ENCODE measurements at places on chromosomes 6 and 20.

GRCh38 chr6:99871641-99872040 lies 122.4 kb downstream of the MCHR2 start:
- DNase-seq, result no peak

DNA sequence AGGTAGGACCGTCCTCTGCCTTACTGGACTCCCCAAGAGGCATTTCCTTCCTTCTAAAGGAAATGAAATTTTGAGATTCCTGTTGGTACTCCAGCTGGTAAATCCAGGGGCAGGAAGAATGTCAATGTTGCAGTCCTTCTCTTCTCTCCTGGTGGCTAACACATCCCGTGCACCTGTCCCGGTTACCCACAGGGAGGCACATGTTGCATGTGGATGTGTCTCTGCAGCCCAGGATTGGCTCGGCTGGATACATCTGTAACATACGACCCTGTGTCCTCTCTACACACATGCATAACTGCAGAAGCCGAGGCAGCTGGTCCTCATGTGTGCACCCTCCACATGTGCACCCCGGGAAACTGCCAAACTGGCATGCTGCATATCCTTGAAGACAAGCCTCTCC lies 1.3 kb upstream of the LRFN2 start:
- no peak for DNase-seq

GRCh38 chr6:37588735-37589108 lies 89.0 kb upstream of the CCDC167 start:
- no peak for DNase-seq

- DNase-seq, result no peak
Measured at GRCh38 chr6:63272397-63272796, 47.4 kb downstream of the LGSN start.

- DNase-seq, result no peak
Measured at GRCh38 chr20:40942775-40943174, 85.8 kb upstream of the TOP1 start.

DNA sequence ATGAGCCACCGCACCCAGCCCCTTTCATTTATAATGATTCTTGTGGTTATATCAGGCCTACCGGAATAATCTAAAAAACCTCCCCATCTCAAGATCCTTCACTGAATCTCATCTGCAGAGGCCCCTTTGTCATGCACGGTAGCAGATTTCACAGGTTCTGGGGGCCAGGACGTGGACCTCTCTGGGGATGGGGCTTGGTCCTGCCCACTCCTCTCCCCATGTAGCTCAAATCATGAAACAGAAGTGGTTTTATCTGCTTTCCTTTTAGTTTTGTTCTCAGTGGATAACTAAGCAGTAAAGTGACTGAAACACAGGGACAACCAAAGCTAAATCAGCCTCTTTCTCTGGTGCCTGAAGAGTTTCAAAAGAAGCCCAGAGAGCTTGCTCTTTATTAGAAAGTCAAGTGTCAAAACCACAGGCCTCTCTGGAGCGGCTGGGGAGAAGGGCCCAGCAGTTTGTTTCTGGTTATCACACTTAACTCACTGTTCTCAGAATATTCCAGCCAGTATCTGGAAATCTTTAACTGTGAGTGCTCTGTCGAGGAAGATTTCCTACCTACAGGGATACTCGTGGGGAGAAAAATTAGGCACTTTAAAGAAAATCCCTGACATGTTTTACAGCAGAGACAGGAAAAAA lies 60.6 kb upstream of the FAM184A start:
- DNase-seq, result no peak

DNA sequence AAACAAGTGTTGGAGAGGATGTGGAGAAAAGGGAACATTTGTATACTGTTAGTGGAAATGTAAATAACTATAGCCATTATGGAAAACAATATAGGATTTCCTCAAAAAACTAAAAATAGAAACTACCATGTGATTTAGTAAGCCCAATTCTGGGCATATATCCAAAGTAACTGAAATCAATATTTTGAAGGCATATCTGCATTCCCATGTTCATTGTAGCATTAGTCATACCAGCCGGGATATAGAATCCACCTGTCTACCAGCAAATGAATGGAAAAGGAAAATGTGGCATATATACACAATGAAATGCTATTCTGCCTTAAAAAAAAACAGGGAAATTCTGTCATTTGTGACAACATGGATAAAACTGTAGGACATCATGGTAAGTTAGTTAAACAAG lies 15.3 kb upstream of the C6orf58 start:
- no peak for DNase-seq

DNA sequence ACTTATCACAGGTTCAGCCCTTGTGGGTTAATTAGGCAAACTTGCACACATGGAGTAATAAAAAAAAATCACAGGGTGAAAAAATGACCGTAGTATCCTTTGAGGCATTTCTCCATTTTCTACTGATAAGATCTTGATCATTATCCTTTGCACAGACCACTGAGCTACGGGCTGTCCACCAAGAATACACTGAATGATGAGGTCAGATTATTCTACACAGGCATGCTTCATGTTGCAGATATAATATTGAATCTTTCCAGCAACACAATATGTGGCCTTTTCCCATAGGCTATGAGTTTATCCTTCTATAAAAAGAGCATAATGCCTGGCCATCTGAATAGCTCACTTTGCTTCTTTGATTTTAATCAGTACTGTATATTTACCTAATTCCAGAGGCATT lies 168.9 kb downstream of the FRK start:
- DNase-seq, result no peak

DNA sequence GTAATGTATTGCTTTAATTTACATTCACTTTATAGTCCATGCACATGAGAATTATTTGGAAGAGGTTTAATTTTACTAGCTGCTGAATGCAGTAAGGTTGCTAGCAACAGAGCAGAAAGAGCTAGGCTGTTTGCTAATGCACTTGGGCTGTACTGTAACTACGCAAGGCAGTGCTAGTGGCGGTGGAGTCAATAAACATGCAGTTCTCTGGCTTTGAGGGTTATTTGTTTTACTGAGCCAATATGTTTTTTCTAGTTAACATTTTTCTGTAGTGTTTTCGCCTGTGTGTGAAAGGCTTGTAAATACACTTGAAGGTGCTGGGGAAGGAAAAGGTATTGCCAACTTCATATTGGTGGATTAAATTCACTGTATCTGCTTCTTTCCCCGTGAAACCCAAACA lies 112.8 kb downstream of the BTBD3 start:
- DNase-seq, result no peak

- no peak for DNase-seq
Measured at GRCh38 chr20:50686821-50687220, 4.5 kb downstream of the RIPOR3 start.

- DNase-seq, result no peak
Measured at GRCh38 chr20:57940868-57941522, 231.2 kb upstream of the PMEPA1 start.

DNA sequence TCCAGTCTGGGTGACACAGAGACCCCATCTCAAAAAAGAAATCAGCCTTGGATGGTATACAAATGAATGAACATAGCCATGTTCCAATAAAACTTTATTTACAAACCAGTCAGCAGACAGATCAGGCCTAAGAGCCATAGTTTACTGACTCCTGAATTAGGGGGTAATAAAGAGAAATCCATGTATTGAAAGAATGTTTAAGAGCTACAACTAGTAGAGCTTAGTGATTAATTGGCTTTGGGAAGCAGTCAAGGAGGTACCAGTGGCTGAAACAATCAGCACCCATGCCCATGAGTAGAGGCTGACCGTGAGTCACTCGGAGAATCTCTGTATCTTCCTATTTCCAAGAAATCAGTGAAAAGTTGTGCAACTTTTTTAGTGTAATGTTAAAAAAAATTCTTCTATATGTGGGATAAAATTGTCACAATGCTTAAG lies 223.6 kb upstream of the RREB1 start:
- DNase-seq, result no peak

DNA sequence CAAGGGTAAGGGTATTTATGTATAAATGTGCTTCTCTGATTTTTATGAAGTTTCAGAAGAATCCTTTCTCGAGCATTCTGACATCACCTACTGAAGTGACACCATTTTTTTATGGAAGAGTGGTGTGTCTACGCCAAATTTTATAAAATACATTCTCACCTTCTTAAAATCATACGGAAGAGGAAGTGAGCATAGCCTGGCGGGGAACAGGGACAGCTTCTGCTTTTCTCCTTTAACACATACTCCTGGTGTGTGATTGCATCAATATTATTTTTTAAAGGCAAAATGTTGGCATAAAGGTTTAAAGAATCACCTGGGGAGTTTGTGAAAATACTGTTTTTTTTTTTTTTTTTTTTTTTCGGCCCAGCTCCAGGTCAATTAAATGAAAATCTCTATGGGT lies 733.6 kb upstream of the MAN1A1 start:
- no peak for DNase-seq

DNA sequence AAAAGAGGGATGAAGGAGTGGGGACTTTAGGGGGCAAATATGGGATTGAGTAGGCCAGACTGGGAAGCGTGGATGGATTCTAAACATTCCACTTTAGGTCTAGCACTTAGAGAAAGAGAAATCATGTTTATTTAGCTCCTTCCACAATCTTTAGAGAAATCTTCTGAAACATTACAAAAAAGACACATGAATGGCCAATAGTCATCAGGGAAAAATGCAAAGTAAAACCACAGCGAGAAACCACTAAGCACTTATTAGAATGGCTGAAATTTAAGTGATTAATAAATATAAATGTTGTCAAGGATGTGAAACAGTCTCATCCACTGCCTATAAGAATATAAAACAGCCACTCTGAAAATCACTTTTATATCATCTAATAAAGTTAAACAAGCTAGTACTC lies 46.9 kb downstream of the HLA-A start:
- DNase-seq, result no peak

DNA sequence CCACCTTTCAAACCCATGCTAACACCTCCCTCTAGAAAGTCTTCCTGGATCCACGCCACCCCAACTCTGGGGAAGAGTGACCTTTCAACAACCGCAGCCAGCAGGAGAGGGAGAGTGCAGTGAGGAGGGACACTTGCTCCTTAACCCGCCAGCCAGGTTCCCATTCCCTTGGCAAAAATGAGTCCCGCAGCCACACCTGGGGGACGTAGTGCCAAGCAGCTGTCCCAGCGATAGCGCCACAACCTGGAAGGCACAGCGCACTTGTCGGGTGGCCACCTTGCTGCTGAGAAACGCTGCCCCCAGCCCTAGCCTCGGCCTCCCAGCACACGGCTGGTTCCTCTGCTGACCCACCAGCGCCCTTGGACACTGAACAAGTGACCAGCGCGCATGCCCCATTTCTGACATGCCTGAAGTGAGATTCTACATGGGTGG lies 119.3 kb downstream of the JPH2 start:
- no peak for DNase-seq

DNA sequence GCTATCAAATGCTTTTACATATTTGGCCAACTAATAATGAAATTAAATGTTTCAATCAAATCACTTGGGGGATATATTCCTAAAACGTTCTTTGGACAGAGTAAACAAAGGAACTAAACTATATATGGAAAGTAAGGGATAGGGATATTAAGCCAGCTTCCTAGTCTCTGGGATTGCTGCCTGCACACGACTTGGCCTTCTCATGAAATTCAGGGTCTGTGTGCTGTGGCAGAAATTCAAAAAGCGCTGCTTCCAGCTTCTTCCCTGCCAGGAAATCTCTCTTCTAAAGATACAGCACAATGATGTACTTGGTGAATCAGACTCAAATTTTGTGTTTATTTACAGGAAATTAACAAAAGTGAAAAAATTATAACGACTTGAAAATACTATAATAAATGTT lies 206.3 kb upstream of the RAB32 start:
- DNase-seq, result no peak

DNA sequence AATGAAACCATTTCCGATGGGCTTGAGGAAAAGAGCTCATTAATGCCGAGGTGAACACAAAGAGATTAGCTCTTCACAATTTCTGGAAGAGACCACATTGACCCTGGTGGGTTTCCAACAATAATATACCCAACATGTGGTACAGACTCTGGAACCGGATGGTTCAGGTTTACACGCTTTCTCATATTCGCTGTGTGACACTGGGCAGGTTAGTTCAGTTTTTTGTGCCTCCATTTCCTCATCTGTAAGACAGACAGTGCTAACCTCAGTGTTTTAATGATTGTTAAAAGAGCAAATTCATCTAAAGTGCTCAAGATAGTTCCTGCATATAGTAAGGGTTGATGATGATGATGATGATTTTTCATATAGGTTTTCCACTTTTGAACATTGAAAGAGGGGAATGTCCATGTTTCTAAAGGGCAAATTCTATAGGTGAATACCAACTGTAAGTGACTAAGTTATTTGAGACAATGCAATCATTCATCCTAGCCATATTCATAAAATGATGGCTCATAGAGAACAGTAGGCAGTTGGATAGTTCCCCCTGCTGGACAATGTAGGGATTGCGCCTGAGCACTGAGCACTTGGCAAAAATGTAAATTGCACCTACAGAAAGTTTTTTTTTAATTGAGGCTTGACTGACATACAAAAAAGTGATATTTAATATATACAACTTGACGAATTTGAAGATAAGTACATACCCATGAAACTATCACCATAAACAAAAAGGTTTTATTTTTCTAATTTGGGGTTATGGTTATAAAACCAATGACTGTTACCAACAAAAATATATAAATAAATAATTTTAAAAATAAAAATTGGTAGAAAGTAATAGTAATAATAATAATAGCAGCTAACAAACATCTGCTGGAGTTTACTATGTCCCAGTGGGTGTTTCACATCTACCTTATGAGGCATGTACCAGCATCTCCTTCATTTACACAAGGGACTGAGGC lies 2.1 kb upstream of the PERP start:
- DNase-seq, result peak; percentile 39

DNA sequence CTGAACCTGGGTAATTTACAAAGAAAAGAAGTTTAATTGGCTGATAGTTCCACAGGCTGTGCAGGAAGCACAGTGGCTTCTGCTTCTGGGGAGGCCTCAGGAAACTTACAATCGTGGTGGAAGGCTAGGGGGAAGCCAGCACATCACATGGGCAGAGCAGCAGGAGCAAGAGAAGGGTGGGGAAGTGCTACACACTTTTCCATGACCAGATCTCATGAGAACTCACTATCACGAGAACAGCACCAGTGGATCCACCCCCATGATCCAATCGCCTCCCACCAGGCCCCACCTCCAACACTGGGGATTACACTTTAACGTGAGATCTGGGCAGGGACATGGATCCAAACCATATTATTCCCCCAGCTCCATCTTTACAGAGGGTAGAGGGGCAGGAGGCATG lies 166.4 kb downstream of the NFATC2 start:
- DNase-seq, result no peak

DNA sequence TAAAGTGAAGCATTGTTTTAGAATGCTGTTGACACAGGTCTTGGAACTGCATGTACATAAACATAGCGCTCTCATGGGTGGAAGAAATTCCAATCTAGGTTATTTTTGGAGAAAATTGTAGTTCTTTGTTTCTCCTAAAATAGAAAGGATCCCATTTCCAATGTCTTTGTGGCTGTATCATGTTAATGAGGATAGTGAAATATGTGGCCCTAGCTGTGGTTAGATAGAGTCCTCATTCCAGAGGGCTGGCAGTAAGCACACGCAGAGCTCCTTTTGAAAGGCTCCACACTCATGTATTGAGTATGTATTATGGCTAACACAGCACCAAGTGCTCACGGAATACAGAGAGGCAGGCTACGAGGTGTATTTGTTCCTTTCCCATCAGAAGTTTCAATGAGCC lies 60.9 kb downstream of the SNRNP48 start:
- DNase-seq, result no peak

- no peak for DNase-seq
Measured at GRCh38 chr6:119834418-119834817, 484.9 kb upstream of the MAN1A1 start.

GRCh38 chr20:47914792-47915191 lies 129.5 kb upstream of the SULF2 start:
- no peak for DNase-seq

Data from GM19239 (cell line).